ENCODE measurements at places on chromosomes 12 and 14.

DNA sequence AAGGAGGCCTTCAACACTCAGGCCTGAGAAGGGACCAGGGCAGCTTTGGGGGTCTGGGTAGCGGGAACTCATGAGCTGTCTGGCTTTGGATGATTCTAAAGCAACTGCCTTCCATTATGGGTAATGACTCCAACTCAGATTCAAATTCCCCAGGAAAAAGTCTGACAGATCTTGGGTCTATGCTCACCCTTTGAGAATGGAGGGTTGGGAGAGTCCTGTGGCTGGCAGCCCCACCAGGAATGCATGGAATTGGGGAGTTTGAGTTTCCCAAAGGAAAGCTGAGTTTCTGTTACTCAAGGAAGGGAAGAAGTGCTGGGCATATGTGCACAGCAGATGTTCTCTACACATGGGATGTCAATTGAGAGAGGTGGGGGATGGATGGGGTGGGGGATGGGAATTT lies 22.4 kb upstream of the LTBP2 start:
- DNase-seq, result no peak

GRCh38 chr12:27595231-27595642 lies 71.2 kb downstream of the PPFIBP1 start:
- DNase-seq, result no peak

DNA sequence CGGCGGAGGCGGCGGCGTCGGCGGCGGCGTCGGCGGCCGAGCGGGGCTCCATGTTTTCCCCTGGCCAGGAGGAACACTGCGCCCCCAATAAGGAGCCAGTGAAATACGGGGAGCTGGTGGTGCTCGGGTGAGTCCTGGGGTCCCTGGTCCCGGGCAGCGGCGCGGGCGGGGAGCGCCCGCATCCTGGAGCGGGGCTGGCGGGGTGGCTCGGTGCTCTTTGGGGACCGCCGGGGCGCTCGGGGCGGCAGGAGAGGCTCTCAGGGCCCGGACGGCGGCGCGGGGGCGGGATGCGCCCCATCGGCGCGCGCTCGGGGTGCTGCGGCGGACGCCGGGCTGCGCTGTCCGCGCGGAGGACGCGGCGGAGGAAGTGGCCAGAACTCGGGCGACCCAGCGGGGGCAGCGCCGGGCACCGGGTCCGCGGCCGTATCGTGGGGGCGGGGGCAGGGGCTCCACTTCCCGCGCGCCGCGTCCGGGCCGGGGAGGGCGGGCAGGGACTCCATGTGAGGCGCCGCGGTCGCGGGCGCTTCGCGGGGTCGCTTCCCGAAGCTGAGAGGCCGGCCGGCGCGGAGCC lies 485 bp downstream of the PELI2 start:
- no peak for DNase-seq

DNA sequence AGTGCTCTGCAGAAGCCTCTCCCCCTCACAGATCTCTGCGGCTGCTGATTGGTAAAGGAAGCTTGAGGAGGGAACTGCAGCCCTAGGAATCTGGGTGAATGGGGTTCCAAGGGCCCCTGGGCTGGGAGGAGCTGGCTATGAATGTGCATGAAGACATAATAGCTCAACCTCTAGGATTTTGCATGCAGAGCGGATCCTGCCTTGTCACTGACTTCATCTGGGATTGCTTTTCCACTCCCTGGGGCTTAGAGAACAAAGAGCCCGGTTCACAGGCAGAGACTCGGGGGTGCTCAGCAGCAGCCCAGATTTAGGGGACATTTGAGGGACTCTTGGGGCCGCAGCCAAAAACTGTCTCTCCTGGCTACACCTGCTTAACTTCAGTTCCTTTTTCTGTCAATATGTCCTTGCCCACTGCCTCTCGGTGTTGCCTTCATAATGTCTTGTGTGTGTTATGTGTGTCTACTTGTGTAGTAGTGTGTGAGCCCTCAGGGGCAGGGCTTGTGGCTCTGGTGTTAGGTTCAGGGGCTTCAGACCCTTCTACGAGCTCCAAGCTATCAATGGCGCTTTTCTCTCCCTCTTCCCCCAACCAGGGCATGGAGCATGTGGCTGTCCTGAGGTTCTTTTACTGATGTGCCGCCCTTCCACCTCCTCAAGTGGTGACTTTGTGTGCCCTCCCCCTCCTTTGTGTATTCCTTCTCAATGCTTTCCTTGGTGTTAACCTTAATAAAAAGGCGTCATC lies 1.9 kb downstream of the CCDC184 start:
- DNase-seq, result no peak

- DNase-seq, result peak; percentile 12
Measured at GRCh38 chr12:93380480-93381121, 2.9 kb downstream of the NUDT4 start.

DNA sequence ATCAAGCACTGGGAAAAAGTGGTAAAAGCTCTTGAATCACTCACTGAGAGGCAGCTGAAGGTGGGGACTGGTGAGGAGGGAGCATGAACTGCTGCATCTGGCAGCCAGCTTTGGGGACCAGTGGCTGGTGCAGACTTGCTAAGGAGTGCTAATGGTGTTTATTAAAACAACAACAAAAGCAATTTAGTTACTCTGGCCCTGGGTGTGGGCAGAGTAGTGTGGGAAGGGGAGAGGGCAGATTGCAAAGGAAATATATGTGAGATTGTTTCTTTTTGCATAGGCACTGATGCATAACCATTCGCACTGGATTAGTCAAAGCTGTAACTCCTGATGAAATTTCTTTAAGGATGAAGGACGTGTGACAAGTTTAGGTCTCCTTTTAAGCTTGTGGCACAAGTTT lies 8.1 kb downstream of the TXNRD1 start:
- DNase-seq, result no peak

DNA sequence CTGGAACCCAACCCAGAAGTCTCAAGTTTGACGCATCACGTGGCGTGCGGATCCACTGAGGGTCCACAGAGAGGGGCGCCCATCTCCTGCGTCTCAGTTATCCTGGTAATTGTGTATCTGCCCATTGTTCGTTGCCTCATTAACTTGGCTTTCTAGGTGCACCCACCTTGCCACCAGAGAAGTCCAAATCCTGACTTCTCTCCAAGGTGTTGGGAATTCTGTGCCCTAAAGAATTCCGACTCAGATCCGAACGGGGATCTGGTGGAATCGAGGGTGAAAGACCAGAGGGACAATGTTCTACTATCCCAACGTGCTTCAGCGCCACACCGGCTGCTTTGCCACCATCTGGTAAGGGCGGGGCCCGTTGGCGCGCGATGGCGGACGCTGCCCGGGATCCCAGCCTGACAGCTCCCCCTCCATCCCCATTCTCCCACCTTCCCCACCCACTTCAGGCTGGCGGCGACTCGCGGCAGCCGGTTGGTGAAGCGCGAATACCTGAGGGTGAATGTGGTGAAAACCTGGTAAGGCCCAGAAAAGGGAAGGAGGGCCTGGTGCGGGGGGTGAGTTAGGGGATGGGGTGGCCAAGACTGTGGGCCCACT lies 481 bp downstream of the REC8 start:
- no peak for DNase-seq

GRCh38 chr14:81480741-81481140 lies 52.9 kb downstream of the SEL1L start:
- no peak for DNase-seq

GRCh38 chr14:100078997-100079725 lies 13.9 kb downstream of the EVL start:
- DNase-seq, result no peak

GRCh38 chr12:29655861-29656260 lies 127.9 kb downstream of the TMTC1 start:
- DNase-seq, result no peak

DNA sequence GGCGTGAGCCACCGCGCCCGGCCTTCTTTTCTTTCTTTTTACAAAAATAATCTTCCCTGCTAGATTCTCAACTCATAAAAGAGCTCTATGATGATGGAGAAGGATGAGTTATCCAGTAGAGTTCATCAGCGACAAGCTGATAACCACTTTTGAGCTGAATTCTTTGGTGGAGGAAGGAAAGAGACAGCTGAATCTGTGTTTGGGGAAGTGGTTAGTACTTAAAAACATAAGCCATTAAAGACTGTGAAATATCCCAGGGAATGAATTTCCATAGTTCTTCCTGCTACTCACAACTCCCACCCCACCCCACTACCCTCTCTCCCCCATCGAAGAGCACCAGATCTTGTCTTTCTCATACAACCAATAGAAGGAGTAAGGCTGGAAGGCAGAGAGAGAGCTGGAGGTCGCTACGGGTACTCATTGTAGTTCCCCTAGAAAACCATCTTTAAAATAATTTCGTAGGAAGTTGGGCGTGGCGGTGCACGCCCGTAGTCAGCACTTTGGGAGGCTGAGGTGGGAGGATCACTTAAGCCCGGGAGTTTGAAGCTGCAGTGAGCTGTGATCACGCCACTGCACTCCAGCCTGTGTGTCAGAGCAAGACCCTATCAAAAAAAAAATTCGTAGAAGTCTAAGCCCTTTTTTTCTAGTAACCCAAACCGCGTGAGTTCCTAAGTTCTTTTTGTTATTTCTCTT lies 647 bp upstream of the ESPL1 start:
- no peak for DNase-seq

GRCh38 chr14:70916300-70916699 lies 9.0 kb downstream of the PCNX1 start:
- no peak for DNase-seq
